ENCODE measurements at places on chromosomes 3 and 15.
A peak's percentile ranks its signal among the peaks of the same experiment; 100 is the strongest.

DNA sequence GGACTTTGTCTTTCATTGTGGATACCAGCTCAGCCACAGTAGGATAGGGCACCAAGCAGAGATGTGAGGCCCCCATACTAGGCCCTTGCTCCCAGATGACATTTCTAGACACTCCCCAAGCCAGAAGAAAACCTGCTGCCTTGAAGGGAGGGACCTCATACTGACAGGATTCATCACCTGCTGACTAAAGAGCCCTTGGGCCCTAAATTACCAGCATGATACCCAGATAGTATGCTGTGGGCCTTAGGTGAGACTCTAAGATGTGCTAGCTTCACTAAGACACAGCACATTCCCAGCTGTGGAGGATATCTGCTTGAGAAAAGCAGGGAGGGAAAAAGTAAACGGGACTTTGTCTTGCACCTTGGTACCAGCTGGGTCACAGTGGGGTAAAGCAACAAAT, 324.0 kb downstream of the TBL1XR1 start:
- DNase-seq = no peak

DNA sequence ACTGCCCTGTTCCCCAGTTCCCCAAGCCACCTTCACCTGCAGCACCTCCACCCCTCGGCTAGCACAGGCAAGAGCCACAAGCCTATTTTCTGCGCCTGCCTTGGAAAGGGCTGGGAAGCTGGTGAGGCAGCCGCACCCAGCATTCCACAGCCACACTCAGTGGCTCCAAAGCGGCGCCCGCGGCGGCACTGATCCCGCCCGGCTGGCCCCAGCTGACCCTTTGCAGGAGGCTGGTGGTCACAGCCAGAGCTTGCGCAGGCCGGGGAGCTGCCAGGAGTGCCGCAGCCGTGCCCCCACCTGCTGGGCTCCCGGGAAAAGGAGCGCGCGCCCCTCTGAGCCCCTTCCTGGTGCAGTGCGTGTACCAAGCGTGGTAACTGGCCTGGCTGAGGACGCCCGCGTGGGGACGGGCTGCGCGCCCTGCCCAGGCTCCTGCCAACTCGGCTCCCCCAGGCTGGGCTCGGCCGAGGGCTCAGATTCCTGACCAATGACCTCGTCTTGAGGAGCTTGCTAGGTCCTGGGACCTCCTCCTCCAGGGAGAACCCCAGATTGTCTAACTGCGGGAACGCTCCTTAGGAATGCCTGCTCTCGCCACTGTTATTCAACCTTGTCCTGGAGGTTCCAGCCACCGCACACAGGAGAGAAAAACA, 13.3 kb downstream of the GRAMD2A start:
- no peak for DNase-seq

- DNase-seq = no peak
Measured at GRCh38 chr15:39487458-39487735, 93.5 kb upstream of the THBS1 start.

DNA sequence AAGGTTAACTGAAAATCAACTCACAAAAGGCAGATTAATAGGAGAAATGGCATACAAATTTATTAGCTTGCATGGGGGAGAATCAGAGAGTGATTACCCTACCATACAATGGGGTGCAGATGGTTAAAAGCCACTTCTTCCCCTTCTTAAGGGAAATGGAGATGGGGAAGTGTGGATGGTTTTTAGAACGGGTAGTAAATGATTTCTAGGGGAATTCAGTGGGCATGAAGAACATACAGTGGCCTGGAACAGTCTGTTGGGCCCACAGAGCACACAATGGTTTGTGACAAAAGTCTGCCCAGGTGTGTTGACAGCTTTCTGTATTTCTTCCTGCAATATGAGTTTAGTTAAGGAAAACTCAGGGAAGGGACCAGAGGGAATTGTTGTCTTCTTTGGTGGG, 61.0 kb downstream of the C3orf80 start:
- no peak for DNase-seq

- no peak for DNase-seq
Measured at GRCh38 chr15:66388043-66388363, 1.3 kb downstream of the MAP2K1 start.

GRCh38 chr3:62592408-62592807, 219.1 kb upstream of the FEZF2 start:
- no peak for DNase-seq

- DNase-seq = no peak
Measured at GRCh38 chr3:12318758-12319621, 30.1 kb downstream of the PPARG start.

DNA sequence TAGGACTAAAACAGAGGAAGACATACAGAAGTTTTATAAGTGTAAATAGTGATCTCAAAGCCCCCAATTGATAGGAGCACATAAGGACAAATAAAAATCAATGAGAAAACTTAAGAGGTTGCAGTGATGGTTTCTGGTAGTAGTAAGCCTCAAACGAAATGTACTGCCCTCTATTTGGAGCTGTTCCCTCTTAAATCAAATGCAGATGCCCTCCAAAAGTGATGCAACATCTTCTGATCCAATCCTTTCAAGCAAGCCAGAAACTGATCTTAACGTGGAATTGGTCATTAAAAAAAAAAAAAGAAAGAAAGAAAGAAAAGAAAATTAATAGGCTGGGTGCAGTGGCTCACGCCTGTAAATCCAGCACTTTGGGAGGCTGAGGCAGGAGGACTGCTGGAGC, 259.3 kb downstream of the ZBTB20 start:
- DNase-seq = no peak

- DNase-seq = no peak
Measured at GRCh38 chr3:156721687-156722618, 47.6 kb downstream of the TIPARP start.

GRCh38 chr3:69033470-69033869, 18.7 kb downstream of the TMF1 start:
- no peak for DNase-seq

GRCh38 chr3:168709073-168709472, 613.3 kb upstream of the GOLIM4 start:
- no peak for DNase-seq

DNA sequence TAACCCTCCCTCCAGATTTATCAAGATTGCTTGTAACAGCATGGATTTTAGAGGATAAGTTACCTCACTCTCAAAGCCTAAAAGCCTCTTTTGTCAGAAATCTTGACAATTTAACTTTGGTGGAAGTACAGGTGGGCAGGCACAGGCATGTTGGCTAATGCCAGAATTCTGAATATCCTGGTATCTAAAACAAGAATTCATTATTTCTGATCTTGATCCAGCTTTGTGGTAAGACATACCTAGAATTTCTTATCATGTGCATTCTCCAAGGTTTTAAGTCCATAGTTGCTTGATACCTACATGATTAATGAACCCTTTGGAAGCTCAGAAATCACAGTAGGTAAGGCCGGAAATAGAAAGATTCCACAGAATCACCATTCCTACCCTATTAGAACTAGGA, 109.9 kb upstream of the TTC14 start:
- no peak for DNase-seq

DNA sequence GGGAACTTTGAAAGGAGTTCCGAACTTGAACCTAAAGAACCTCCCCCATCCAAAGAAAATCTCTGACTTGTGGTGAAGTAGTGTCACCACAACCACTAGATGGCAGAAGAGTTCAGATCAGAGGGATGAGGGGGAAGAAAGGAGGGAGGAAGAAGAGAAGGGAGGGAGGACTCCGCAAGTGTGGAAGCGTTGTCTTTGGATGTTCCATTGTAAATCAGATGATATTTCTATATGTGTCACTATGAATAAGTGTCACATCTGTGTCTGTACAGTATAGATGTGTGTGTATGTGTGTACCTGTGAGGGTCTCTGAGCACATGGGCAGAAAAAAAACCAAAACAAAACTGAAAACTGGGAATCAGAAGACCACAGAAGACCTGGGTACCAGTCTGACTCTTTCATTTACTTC, 16.9 kb downstream of the SLC24A1 start:
- peak; percentile 93 for DNase-seq

DNA sequence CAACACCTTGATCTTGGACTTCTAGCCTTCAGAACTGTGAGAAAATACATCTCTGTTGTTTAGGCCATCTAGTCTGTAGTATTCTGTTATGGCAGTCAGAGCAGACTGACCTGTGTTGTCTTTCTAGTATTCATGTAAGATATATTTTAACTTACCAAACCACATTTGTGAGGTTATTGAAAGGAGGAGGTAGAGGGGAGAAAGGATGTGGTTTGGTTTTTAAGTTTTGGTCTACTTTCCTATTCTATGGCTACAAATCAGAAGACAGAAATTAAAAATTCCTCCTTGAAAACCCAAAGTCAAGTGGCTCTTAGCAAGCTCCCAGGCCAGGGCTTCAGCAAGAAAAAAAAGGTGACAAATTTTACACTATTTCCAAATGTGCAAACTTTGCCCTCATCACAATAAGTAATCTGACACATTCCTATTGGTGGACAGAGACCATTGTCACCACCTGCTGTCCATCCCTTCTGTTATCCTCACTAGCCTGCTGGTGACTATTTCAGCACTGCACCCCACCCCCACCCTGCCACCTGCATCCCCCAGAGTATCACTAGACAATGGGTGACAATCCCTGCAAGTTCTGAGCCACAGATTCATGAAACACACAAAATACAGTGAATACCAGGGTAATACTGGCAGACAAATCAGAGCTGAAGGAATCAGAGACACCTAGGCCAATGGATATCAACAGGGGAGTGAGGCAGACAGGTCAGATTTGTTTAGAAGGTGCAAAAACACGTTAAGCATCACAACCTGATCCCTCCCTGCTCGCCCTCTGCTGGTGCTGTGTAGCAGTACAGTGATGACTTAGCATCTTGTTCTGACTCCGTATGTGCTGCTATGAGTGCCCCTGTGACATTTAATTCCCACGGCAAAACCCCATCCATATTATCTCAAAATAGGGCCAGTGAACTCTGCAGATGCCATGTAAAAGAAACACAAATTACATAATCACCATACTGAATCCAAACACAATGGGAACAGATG, 79.0 kb upstream of the DCLK3 start:
- DNase-seq = peak; percentile 48

GRCh38 chr3:146033950-146034349, 127.0 kb downstream of the PLOD2 start:
- DNase-seq = no peak

DNA sequence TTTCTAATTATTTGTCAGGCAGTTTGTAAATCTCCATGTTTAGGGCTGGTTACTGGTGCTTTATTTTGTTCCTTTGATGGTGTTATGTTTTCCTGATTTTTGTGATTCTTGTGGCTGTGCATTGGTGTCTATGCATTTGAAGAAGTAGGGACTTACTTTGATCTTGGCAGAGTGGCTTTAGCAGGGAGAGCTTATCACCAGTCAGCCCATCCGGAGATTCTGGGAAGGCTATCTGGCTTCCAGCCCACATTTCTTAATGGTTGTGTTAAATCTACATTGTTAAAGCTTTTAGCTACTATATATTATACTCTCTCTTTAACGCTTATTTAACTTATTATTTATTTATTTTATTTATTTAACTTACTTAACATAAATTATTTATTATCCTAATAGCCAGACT, 35.1 kb downstream of the FBXL2 start:
- no peak for DNase-seq

DNA sequence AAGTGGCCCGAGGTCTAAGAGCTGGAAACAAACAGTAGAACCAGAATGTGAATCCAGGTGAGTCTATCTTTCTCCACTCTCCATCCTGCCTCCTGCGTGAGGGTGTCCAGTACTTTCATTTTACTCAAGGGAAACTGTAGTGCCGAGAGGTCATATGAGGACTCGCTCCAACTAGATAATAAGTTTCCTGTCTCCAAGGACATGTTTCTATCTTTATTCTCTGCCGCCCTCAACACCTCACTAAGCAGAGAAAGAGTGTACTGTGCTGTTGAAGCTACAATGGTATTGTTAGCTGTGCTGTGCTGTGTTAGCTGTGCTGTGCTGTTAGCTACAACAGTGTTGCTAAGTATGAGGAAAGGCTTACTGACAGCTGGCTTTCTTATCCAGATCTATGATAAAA, 137.9 kb upstream of the COL8A1 start:
- no peak for DNase-seq

DNA sequence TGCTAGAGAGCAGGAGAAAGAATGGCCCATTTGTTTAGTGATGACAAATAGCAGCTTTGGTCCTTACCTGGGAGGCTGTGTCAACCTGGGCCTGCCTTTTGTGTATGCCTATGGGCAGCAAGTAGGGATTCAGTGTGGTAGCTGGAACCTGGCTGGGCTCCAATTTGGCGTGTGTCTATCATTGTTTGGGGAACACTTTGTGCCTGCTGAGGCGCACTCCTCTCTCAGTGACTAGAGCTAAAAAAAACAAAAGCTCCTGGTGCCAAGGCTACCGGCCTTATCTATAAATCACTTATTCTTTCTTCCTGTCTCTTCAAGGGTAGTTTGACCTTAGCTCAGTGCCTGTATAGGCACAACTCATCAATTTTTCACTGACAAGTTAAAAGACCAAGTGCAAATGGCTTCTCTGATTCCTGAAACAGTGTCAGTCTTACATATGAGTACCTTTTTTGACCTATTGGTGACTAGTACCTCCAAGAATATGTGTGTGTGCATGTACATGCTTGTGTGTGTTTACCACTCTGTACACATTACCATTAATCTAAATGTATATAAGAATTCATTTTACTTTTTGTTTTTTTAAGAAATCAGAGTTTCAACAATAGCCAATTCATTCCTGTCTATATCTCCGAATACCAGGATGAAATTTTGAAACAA, 54.6 kb downstream of the GMNC start:
- DNase-seq = no peak

GRCh38 chr15:87577336-87577735, 679.2 kb downstream of the NTRK3 start:
- DNase-seq = no peak

- no peak for DNase-seq
Measured at GRCh38 chr3:159245871-159246270, 444.0 kb downstream of the MFSD1 start.

GRCh38 chr3:127750226-127751031, 71.9 kb downstream of the MGLL start:
- peak; percentile 54 for DNase-seq

DNA sequence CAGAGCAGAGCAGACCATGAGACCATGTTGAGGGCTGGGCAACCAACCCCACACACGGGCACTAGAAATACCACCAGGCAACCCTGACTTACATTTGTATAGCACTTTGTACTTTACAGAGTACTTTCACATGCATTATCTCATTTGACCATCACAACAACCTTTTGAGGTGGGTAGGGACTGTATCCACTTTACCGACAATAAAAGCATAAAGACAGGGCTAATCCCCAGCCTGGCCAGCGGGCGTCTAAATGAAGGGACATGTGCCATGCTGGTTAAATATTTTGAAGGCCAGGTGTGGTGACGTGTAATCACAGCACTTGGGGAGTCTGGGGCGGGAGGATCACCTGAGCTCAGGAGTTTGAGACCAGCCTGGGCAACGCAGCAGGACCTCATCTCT, 23.6 kb downstream of the RASGRP1 start:
- no peak for DNase-seq

DNA sequence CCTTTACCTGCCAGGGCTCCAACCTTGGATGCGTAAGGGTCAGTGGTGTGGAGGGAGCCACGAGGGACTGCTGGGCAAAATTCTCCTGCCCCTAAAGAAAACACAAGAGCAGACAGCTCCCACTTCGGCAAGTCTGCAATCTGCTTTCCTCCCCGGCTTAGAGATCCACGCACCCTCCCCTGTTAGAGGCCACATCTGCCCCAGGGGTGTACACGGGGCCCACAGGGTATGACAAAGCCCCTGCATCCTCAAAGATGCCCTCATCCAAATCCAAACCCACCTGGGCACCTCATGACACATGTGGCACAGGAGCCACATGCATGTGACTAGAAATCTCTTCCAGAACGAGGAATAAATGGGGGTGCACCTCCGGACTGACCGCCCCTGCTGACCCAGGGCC, 25.5 kb downstream of the ZXDC start:
- DNase-seq = no peak

All from hematopoietic multipotent progenitor cell treated with erythropoietin and hydrocortisone succinate and interleukin-3 and kit ligand, for 6 days (in vitro differentiated cells).